HAP-1 (cell line): ENCODE measurements at places on chromosomes 16 and 17.

- no peak for DNase-seq
These were observed 68.0 kb downstream of the AATF start for GRCh38 chr17:37016780-37017179.

DNA sequence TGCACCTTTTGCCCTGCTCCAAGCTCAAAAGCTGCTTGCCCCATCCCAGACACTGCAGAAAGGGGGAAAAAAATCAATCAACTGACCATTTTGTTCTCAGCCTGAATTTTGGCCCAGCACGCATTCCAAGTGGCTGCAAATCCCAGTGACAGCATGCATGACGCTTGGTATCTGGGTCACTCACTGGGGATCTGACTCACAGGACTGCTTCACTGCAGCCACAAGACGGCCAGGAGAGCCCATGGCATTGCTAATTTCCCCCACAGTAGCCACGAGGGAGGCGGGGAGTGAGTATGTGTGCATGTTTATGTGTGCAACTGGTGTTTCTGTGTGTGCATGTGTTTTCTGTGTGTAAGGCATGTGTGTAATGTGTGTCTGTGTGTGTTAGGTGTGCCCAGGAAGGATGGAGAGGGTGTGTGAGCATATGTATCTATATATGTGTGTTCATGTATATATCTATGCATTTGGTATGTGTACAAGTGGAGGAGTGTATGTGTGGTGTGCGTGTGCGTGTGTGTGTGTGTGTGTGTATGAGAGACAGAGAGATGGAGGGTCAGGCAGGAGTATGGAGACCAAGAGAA, 33.8 kb downstream of the SDK2 start:
- no peak for DNase-seq

DNA sequence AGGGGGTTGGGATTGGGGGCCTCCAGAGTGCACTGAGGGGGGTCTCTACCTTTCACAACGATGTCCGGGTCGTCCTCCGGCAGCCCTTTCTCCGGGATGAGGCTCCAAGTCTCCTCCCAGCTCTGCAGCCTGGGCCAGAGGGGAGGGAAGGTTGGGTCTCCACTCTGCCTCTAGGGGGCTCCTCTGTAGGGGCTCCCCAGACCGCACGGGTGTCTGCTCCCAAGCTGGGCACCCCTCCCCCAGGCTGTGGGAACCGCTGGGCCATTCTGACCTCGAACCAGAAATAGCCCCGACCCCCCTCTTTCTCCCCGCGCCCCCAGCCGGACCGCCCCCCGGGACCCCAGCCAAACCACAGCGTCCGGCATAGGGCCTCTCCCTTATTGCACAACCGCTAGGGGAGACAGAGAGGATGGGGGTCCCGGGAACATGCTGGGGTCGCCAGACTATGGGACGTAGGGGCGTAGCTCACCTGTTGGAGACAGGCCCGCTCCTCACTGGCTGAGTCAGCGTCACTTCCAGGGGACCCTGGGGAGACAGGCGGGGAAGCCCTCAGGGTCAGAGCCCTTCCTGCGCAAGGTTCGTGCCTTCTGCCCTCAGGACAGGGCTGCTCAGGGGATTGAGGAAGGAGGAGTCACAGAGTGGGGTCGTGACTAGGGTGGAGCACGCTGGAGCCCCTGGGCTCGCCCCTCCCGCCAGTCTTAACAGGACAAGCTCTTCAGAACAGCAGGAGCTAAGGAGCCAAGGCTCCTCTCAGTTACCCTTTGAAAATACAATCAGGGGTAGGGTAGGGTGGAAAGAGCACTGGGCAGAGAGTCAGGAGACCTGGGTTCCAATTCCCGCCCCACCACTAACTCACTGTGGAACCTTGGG, 2.7 kb downstream of the PLEKHH3 start:
- DNase-seq = peak; percentile 76

DNA sequence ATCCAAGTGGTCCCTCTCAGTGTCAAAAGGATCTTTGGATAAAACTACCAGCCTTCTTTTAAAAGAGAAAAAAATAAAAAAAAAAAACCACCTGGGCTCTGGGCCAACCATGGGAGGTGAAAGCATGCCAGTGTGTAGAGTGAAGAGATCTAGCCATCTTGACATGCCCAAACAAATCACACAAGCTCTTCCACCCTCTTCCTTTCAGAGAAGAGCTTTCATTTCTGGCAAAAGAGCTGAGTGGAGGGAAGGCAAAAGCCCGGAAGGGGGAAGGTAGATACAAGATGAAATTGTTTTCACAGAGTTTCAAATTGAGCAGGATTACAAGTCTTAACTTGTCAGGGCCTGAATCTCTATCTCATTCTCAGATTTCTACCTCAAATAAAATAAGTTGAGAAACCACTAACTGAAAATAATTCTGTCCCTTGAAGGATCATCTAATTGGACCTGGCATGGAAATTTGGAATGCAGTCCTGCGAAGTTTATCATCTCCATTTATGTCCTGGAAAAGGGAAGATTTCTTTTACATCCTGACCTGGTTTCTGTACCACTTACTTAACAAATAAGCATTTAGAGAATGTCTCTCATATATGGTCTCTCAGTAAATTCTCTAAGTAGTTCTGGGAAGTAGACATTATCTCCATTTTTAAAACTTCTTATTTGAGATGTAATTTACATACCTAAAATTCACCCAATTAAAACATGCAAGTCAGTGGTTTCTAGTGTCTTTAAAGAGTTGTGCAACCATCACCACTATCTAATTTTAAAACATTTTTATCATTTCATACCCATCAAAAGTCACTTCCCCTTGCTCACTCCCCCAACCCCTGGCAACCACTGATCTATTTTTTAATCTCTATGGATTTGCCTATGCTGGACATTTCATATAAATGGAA, 93.7 kb downstream of the TANGO6 start:
- no peak for DNase-seq
